Midbrain (tissue), 1 donor: ENCODE measurements at places on chromosomes 6 and 20.

DNA sequence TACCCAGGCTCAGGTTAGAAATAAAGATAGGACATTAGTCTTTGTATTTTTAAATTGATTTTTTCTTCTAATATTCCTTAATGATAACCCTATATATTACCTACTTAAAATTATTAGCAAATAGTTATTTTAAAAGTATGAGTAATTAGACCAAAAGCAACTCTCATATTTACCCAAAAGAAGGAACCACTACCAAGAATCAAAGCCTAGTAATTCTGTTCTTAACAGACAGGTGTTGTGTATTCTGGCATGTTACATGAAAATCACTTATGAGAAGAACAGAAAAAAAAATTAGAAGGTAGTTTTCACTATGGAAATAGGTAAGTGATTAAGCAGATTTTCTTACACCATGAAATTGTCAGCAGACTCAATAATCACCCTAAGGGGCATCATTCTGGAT lies 105.1 kb downstream of the ATG5 start:
- DNase-seq: no peak

DNA sequence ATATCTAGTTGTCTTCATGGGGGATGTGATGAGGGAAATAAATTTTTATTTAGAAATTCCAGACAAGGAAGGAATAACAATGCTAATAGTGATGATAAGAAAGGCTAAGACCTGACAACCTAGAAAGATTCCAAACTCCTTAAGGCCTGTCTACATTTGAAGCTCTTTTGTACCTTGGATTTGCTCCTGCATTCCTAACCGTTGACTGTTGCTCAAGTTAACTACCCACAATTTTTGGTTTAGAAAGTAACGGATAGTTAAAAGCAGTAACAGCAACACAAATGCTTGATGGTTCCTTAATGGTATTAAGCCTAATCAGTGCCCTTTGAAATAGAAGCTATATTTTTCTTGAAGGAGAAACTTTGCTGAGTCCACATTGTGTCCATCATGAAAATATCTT lies 52.9 kb downstream of the TRMT11 start:
- DNase-seq: no peak

DNA sequence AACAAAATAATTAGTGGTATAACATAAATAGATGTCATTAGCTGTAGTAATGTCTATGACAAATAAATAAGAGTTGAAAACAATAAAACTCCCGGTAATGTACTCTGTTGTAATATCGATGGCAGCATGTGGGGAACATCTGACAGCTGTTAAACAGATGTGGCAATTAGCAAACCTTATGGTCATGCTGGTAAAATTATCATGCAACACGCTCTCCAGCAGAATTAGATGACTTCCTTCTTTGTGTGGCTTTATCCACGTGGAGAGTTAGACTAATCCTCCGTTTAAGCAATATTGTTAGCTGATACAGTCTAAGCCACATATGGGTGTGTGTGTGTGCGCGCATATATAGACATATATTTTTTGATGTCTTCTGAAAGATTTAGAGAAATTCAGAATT lies 77.7 kb upstream of the ZFP64 start:
- no peak for DNase-seq

- peak; percentile 65 for DNase-seq
Observed at GRCh38 chr6:121055572-121056163, 278.6 kb downstream of the TBC1D32 start.

DNA sequence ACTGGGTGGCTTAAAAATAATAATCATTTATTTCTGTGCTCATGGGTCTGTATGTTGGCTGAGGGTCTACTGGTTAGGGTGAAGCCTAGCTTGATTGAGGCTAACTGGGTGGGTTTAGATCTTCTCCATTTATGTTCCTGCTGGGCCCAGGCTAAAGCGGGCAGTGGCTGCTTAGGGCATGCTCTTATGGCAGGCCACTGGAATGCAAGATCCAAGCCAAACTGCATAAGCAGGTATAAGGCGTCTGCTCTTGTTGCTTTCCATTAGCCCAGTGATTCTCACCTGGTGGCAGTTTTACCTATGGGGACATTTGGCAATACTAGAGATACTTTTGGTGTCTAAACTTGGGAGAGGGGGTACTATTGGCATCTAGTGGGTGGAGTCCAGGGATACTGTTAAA lies 44.5 kb downstream of the QKI start:
- DNase-seq: no peak

- no peak for DNase-seq
Observed at GRCh38 chr20:1209447-1210387, 6.5 kb downstream of the C20orf202 start.

DNA sequence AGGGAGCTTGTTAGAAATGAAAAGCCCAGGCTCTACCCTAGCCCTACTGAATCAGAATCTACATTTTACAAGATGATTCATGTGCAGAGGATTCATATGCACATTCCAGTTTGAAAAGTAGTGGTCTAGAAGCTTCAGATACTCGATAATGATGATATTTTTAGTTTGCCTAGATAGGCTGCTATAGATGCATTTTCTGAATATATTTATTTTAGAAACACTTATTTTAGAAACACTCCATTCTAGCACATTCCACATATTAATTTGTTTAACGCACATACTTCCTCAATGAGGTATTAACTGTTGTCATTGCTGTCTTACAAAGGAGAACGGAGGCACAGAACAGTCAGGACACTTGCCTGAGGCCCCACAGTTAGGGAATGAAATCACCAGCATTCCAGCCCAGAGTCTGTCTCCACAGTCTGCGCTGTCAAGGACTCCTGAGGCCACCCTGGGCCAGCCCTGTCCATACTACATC lies 64.4 kb downstream of the SNAP25 start:
- no peak for DNase-seq

DNA sequence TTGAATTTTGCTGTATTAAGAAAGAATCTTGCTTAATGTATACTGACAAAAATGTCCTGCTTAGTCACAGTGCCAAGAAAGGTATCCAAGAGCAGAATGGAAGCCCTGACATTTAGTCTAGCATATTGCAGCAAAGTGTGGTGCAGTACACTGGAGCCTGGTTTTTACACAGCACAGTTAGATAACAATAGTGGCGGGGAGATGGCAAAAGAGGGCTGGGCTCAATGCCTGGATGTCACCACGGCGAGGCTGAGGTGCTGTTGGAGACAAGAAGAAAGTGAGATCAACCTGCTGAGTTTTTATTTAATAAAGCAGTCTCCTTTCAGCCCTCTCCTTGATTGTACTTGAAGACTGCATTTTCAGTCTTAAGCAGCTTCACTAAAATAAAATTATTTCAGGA lies 426.0 kb downstream of the LMBRD1 start:
- DNase-seq: no peak

DNA sequence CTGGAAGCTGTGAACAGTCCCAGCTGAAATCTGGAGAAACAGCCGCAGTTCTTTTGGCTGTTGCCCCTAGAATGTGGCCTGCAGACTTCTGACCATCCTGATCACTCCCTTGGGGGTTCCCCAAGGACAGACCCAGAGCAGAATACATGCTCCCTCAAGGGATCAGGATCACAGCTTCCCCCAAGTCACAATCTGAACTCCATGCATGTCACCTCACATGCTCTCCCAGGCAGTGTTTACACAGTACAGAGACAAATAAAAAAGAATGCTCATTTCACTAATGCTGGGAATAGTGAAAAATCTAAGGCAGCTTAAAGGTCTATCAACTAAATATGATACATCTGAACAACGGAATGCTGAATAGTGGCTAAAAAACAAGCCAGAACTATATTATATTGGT lies 20.5 kb downstream of the SPAG4 start:
- DNase-seq: no peak
